ENCODE measurements at places on chromosomes 5 and 9. TPM values are rescaled to one million over a fixed set of nuclear protein-coding genes. Genes with fewer than 3 reads are reported as not detected.
A peak's percentile ranks its signal among the peaks of the same experiment; 100 is the strongest.

GRCh38 chr9:138043411-138044345, 166.1 kb downstream of the CACNA1B start:
- DNase-seq, result no peak

DNA sequence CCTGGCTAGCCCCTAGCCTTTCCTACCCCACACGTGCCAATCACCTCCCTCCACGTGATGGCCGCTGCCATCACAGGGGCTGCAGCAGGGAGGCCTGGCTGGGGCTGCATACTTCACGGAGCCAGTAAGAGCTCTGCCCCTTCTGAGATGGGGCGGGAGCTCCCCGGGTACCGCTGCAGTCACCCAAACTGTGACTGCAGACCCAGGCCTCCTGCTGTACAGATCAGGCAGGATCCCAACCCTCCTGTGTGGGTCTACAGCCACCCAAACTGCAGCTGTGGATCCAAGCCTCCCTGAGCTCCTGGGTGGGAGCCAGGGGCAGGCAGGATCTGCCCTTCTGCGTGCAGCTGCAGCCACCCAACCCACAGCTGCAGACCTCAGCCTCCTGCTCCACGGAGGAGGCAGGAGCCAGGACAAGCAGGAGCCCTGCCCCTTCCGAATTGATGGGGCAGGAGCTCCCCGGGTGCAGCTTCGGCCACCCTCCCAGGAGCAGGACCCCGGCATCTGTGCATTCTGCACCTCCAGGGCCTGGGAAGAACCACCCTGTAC, 3.2 kb upstream of the BTNL9 start:
- no peak for DNase-seq

DNA sequence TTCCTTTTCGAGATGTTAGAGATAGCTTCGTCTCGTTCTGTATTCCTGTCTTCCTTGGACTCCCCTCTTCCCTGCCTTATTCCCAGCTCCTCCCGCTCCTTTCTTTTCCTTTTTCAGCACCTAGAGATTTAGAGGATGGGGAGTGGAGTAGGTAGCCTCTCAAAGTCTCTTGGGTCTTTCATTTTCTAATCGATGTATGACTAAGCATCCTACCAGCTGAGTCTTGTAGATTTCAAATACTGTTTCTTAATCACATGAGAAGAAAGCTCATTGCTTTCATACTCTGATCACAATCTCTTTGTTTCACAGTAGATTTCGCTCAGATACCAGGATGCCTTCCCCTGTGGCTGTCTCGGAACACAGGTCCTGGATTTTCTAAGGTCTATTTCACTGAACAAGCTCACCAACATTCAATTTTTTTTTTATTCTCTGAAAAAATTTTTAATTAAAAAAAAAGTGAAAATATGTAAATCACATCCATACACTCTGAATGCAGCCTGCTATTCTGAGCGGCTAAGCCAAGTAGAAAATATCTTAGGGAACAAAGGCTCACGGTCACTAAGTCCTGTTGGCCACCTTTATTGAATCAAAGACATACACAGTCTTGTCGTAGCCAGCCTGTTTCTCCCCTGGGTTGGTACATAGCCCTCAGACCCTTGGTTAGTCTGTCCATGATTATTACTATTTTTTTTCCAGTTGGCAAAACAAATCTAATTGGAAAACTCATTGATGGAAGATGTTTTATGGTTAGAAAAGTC, 413.8 kb downstream of the KDM4C start:
- DNase-seq, result no peak

DNA sequence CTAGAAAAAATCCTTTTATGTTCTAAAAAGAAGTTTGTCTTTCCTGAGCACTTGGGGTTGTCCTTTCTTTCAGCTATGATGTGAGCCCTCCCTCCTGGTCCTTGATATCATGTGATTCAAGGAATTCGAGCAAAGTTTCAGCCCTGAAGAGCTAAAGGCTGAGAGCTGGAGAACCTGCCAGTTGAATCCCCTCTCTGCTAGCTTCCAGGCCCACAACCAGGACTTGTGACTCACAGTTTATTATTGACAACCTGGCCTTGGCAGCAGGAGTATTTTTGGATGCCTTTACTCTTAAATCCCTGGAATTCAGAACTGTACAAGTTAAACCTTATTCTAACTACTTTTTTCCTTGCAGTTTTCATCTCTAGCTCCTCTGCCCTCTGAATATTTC, 182.8 kb downstream of the SPOCK1 start:
- DNase-seq, result no peak

GRCh38 chr5:135714126-135714894, 120.2 kb upstream of the SLC25A48 start:
- DNase-seq, result no peak

- DNase-seq, result no peak
Observed at GRCh38 chr5:114387433-114387832, 25.6 kb downstream of the KCNN2 start.

DNA sequence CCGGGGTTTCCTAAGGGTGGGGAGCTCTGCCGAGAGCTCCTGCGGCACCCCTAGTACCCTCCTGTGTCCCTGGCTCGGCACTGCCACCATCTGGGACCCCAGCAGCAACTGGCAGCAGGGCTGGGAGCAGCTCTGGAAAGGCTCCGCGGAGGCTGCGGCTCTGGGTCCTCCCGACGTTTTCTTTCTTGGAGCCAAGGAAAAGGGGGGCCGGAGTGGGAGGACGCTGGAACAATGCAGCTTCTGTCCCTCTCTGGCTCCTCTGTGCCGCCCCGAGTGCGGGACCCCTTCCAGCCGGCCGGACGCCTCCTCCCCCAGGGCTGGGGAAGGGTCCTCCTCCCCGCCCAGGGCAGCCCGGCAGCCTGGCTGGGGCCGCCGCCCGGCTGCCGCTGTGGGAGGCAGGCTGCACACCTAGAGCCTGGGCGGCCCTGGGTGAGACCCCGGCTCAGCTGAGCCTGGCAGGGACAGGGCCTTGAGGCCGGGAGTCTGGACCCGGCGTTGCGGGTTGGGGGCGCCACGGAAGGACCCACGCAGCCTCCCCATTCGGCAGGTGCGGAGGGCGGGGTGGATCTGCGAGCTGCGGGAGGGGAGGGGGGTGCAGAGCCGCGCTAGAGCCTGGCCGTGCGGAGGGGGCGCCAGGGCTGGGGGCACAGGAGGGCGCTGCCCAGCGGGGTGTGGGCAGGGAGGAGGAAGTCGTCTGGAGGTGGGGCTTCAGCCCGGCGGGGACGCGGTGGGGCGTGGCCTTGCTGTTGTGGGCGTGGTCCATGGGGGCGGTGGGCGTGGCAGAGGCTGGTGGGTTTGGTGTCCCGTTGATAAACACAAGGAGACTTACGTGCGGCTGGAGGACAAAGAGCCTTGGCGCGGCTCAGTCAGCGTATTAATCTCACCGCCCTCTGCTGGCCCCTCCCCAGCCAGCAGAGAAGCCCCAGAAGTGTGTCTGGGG, 15.1 kb downstream of the GPSM1 start:
- DNase-seq, result peak; percentile 72

- DNase-seq, result no peak
Observed at GRCh38 chr5:66808663-66809062, 212.5 kb downstream of the MAST4 start.

DNA sequence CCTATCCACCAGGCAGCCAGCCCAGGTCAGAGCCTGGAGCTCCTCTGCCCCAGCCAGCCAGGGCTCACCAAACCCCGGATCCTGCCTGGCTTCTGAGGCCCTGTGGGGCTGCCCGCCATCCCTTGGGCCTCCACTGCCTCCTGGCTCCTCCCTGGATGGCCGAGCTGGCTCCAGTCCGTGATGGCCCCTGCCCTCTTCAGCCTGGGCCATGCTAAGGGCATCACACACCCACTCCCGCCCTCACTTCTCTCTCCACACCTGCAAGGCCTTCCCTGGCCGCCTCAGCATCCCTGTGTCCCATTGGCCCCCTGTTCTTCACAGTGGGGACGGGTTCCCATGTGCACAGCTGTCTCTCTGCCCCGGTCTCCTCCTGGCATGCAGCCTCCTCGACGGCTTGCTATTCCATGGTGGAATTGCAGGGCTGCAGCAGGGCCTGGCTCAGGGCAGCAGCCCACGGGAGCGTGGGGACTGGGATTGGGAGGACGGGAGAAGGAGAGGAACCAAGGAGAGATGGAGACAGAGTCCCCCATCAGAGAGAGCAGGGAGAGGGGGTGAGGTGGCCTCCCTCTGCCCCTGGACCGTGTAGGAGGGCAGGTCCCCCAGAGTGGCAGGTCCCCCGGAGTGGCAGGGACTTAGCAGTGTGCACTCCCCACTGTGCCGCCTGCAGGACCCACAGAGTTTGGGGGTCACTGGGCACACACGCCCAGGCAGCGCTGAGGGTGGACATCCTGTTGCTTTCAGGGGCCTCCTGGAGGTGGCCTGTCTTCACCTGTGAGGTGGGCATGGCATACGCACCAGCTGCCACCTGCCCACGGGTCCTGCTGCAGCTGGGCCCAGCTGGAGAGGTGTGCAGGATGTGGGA, 16.7 kb upstream of the RNU6ATAC start:
- DNase-seq, result no peak

- DNase-seq, result no peak
Observed at GRCh38 chr5:169811023-169811422, 169.3 kb downstream of the INSYN2B start.

GRCh38 chr9:136010176-136010575, 49.0 kb upstream of the UBAC1 start:
- no peak for DNase-seq

- no peak for DNase-seq
Observed at GRCh38 chr5:147522435-147522834, 12.6 kb upstream of the DPYSL3 start.

GRCh38 chr9:17578911-17579793, at the start of gene SH3GL2:
Gene SH3GL2 (plus strand): TSS chr9:17579066.
- DNase-seq, result peak; percentile 61

ZCCHC10 gene
- 33.7 TPM for polyA plus RNA-seq

PKD2L2 gene
- polyA plus RNA-seq, result 0.48 TPM

FUT7 gene
- not detected for polyA plus RNA-seq

DMRTA1 gene
- polyA plus RNA-seq, result 1.4 TPM

GABRA6 gene
- polyA plus RNA-seq, result not detected
